ENCODE measurements at places on chromosomes 7 and 10.

DNA sequence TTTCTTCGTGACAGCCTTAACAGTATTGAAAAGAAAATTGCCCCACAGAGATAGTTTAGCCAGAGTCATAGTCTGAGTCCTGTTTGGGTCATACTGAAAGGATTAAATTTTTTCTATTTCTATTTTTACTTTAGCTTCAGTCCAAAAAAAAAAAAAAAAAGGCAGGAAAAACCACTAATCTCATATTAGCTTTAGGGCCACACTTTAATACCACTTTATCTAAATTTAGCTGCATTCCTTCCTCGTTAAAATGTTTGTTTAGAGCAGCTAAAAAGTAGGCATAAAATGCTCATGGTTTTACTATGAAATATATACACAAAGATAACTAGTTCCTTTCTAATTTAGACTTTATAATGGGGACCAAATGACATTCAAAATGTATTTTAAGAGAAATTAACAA lies 216.5 kb upstream of the TMEM196 start:
- no peak for DNase-seq

GRCh38 chr10:46540412-46541016 lies 15.9 kb downstream of the GPRIN2 start:
- DNase-seq: no peak

DNA sequence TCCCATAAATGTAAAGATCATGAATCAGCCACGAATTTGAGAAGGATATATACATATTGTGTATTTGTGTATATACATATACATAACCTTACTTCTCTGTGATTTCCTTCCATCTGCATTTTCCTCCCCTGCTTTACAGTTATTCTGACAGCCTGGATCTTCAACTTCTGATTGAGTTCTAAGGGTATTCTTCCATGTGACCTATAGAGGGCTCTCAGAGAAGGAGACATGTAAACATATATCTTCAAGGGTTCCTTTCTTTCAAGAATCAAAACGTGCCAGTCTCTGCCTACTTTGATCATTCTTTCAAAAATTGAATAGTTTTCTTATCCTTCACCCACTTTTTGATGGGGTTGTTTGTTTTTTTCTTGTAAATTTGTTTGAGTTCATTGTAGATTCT lies 453.7 kb upstream of the POT1 start:
- DNase-seq: no peak

- no peak for DNase-seq
Observed at GRCh38 chr10:277963-278362, 142.7 kb downstream of the ZMYND11 start.

DNA sequence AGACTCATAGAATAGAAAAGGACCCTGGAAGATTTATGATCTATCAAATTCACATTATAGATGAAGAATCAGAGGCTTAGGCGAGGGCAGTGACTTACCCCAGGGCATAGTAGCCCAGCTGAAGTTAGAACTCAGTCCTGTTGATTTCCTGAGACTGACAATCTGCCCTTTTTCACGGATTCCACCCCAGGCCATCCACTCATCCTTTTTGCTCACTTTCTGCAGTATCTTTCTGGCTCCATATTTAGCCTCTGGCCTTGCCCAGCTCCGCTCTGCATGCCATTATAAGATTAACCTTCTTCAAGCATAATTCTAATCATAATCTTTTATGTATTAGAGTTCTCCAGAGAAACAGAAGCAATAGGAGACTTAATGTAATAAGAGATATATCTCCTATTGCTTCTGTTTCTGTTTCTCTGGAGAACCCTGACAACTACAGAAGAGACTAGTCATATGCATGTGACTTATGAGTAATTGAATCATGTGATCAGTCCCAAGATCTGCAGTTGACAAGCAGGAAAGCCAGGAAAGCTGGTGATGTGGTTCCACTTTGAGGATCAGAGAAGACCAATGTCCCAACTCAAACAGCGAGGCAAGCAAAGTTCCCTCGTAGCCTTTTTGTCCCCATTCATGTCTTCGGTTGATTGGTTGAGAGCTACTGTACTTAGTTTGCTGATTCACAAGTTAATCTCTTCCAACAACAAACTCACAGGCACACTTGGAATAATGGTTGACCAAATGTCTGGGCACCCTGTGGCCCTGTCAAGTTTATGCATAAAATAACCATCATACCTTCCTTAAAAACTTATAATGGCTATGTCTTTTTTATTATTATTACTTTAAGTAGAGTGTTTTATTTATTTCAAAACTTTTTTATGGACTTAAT lies 412.1 kb downstream of the SUGCT start:
- no peak for DNase-seq

DNA sequence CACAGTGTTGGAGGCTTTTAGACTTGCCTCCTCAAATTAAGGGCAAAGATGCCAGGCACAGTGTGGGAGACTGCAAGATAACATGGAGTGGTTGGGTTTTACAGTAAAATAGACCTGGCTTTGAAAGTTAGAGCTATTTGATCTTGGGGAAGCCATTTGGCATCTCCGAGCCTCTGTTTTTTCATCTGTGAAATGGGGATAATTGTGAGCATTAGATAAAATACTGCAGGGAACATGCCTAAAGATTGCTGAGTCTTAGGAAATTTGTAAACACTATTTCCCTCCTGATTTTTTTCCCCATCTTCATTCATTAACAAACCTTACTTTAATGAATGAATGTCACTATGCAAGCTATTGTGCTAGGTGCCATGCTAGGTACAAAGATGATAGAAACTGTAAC lies 241.3 kb upstream of the SLC26A5 start:
- no peak for DNase-seq

Measured in stimulated activated CD4-positive, alpha-beta T cell treated with anti-CD3 and anti-CD28 coated beads, TNF-alpha, amount 100 ng/mL, for 48 hours (primary cell).